Lung (tissue), 17 donors: ENCODE measurements at places on chromosomes 13 and 19.

DNA sequence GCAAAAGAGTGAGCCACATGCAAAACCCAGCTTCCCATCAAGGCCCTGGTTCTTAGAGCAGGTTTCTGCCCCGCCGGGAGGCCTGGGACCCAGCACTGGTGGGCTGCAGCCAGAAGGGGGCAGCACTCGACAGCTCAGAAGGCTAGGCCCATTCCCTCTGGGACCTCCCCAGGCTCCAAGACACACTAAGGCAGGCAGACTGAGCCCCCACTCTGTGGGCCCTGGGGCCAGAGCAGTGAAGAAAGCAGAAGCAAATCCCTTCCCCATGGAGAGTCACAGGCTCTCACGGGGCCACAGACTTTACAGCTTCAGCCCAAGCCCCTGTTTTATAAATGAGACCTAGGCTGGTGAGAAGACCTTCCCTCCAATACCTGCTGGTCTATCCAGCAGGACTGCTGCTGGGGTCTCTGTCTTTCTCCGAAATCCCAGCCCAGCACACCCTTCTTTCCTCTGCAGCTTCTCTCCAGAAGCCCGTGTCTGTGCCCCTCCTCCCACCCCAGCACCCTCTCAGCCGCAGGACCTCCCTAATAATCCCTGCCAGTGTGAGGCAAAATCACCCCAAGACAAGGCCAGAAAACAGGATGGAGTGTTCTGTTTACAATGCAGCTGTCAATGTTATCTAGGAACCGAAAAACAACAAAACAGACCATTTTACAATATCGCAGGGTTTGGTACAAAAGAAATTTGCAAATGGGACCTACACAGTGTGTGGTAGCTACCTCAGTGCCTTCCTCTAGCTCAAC lies 109.3 kb downstream of the ABCC4 start:
- peak; percentile 84 for DNase-seq

GRCh38 chr13:98976338-98976737 lies 1.5 kb downstream of the DOCK9 start:
- DNase-seq, result no peak

- no peak for DNase-seq
These were observed 232.5 kb downstream of the ZNF536 start for GRCh38 chr19:30604657-30605056.

DNA sequence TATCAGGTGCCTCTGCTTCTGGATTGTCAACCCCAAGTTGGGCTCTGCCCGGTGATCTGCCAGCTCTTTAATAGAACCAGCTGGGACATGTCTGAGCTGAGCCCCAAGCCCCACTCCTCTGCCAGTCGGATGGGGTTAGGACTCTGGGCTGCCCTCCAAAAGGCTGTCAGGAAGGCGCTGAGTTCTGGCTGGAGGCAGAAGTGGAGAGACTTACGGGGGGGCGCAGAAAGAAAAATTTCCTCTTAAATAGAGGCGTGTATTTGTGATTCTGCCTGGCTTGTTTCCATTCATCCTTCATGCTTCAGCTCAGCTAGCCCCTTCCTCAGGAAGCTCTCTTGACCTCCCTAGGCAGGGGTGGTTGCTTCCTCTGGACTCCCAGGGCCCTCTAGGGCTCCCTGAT lies 985 bp upstream of the KCNK6 start:
- DNase-seq, result peak; percentile 92

GRCh38 chr13:47408546-47409319 lies 511.9 kb upstream of the HTR2A start:
- DNase-seq, result no peak
